Amniotic epithelial cell (primary cell): ENCODE measurements at places on chromosomes 7 and 10.
A peak's percentile ranks its signal among the peaks of the same experiment; 100 is the strongest.

- DNase-seq: no peak
These were observed 209.2 kb upstream of the SHH start for GRCh38 chr7:156021471-156021870.

DNA sequence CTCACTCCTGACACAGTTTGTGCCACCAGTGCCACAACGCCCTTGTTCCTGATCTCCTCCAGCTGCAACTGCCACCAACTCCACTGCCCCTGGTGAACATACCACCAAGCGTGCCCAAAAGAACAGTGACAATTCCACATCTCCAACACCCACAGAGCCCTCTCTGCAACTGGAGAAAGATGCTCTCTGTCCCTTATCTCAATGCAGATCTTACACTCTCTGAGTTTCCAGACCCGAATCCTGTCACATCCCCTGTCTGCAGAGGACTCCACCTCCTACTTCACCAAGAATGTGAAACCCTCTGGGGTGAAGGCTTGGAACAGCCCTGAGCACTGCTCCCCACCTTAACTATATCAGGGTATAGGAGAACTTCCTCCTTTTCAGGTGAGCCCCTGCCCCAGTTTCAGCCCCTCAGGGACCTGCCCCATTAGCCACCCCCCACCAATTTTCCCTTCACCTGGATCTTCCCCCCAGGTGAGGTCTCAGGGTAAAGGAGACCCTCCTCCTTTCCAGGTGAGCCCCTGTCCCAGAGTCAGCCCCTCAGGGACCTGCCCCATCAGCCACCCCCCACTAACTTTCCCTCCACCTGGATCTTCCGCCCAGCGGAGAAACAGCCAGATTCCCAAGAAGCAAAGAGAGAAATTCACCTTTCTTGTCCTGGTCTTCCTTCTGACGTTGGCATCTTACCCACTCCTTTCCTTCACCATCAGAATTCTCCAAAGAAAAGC lies 55.0 kb downstream of the CPXM2 start:
- no peak for DNase-seq

DNA sequence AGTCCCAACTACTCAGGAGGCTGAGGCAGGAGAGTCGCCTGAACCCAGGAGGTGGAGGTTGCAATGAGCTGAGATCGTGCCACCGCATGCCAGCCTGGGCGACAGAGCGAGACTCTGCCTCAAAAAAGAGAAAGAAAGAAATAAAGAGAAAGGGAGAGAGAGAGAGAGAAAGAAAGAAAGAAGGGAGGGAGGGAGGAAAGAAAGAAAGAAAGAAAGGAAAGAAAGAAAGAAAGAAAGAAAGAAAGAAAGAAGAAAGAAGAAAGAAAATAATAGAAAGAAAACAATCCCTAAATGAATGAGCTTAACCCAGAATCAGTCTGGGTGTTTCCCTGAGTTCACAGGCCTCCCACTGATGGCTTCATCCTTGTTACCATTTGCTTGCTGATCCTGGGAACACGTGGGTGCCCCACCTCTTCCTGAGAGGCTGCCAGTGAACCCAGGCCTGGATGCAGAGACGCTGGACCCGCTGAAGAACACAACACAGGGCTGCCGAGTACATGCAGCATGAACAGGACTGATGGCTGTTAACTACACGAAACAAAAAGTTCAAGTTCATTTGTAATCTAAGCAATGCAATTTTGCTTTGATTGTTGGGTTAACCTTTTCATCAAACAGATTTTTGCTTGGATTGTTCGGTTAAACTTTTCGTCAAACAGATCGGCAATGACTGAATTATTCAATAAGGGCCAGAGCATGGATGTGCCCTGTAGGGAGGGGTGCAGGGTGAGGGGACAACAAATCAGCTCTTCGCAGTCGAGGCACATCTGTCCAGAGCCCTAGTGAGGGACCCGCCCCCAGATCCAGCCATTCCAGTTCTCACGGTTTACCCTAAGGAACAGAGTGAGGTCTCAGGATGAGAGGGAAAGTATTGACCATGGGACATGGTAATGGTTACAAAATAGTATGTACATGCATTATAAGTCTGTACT lies 11.5 kb downstream of the NPFFR1 start:
- DNase-seq: no peak

GRCh38 chr10:102451105-102451969 lies at the start of gene C10orf95:
TSS of gene C10orf95 (minus strand) at chr10:102451543. CDS start at chr10:102451093, 450 bp downstream.
- no peak for DNase-seq

- peak; percentile 95 for DNase-seq
These were observed 87.5 kb upstream of the NRP1 start for GRCh38 chr10:33421789-33422462.

DNA sequence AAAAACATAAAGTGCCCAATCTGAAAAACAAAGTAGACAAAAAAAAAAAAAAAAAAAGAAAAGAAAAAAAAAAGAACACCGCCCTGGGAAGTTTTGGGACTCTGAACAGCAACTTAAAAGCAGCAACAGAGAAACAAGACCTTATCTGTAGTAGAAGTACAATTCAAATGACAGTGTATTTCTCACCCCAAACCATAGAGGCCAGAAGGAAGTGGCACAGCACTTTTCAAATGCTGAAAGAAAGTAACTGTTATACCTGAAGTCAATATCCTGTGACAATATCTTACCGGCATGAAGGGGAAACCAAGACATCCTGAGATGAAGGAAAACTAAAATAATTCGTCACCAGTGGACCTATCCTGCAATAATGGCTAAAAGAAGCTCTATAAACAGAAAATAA lies 112.1 kb downstream of the DNAJC1 start:
- DNase-seq: no peak

DNA sequence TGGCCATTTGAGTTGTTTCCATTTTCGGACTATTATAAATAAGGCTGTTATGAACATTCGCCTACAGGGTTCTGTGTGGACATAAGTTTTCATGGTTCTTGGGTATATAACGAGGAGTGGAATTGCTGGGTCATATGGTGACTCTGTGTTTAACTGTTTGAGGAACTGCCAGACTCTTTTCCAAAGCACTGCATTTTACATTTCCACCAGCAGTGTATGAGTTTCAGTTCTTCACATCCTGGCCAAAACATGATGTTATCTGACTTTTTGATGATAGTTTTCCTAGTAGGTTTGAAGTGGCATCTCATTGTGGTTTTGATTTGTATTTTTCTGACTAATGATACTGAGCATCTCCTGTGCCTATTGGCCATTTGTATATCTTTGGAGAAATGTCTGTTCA lies 5.4 kb downstream of the SUV39H2 start:
- DNase-seq: no peak

GRCh38 chr7:128865996-128866877 lies 3.6 kb downstream of the ATP6V1F start:
- DNase-seq: no peak

GRCh38 chr7:47908720-47909119 lies 39.5 kb downstream of the PKD1L1 start:
- DNase-seq: no peak

GRCh38 chr7:3265388-3265787 lies 35.7 kb upstream of the SDK1 start:
- DNase-seq: no peak

GRCh38 chr7:147485660-147486210 lies 1104.8 kb upstream of the C7orf33 start:
- DNase-seq: peak; percentile 18

DNA sequence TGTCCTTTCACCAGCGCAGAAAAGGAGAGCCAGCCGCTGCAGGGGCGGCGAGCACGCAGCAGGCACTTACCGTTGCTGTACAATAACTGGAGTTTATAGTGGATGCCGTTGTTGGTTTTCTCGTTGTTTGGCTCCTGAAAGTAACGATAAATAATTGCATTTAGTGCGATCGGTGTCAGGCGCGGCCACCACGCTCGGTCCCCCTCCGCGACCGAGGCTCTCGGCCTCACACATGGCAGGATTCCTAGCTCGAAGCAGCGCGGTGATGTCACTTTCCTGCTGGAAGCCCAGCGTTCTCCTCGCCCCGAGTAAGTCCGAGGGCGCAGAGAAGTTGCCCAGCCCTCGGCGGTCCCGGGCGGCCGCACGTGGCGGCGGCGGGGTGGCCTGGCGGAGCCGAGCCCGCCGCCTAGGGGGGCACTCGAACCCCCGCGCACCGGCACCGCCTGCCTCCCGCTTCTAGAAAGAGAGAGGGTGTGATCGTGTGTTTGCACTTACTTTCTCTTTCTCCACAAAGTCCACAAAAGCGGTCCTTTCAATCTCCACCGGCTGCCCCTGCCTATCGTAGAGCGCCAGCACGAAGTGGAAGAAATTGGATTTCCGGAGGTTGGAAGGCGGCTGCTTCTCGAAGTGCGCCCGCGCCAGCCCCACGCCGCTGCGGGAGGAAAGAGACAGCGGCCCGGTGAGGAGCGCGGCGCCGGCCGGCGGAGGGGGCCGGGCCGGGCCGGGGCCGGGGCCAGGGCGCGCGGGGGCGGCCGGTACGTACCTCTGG lies 1.0 kb downstream of the EBF3 start:
- peak; percentile 5 for DNase-seq

DNA sequence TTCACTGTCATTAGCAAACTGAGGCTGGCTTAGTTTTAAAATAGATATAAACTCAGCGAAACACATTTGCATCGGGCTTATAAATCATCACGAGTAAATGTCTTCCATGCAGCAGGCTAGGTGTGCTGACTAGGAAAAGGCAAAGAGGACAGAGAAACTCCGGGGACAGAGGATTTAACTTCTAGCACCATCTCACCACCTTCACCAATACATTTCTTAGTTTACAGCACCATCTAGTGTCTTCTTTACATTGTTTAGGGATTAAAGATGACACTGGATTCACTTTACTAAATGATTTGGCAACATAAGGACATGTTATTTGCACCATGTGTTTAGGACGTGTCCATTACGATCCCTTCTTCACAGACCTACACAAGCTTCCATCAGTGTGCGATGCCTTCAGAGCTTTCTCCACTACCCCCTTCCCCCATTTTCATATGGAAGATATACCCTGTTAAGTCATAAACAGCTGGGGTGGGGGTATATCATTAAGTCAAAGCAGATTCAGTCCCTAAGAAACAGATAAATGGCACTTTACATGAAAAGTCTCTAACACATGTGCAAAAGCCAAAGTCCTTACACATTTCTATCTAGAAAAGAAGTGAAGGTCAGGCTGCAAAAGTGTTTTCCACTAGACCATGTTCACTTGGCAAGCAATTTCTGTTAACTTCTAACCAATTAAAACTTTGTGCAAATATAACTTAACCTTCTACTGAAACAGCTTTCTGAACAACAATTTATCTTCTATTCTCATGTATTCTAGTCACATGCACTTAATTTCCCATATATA lies 103.3 kb downstream of the GRB10 start:
- DNase-seq: peak; percentile 42

GRCh38 chr7:103637094-103637493 lies 191.1 kb upstream of the SLC26A5 start:
- peak; percentile 63 for DNase-seq

DNA sequence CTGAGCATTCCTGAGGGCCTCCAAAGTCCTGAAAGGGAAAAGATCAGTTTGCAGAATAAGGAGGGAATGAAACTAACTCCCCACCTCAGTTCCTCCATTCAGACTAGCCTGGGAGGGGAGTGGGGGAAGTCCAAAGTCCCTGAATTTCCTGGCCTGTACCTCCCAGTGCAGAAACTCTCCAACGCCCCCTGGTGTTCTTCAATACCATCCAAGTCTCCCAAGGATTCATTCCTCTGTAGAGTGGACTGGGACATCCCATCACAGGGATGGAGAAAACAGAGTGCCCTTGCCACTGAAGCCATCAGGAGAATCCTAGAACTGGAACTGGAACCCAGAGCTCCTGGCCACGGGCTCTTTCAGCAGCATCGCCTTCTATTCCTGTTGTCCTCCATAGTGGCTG lies 1.6 kb upstream of the COL13A1 start:
- peak; percentile 38 for DNase-seq

GRCh38 chr7:23539494-23539907 lies 7.7 kb upstream of the TRA2A start:
- DNase-seq: no peak
